SK-N-SH (cell line): ENCODE measurements at places on chromosomes 4 and X. TPM values are rescaled to one million over a fixed set of nuclear protein-coding genes. Genes with fewer than 3 reads are reported as not detected.

Gene UGT2B11
- not detected in 2 replicates for polyA plus RNA-seq

Gene CXCL8
- 6.0 and 7.7 TPM in 2 replicates for polyA plus RNA-seq

Gene SPANXA2
- polyA plus RNA-seq: 26.4 TPM in 1 of 2 replicates, not detected in the other

- H3K36me3 ChIP-seq: peaks cover 21% of the 10 kb centered on the region
- no peak for DNase-seq
- H3K4me3 ChIP-seq: no peak overlapping the region
Measured at GRCh38 chr4:108036213-108036612, 46.5 kb downstream of the HADH start.

DNA sequence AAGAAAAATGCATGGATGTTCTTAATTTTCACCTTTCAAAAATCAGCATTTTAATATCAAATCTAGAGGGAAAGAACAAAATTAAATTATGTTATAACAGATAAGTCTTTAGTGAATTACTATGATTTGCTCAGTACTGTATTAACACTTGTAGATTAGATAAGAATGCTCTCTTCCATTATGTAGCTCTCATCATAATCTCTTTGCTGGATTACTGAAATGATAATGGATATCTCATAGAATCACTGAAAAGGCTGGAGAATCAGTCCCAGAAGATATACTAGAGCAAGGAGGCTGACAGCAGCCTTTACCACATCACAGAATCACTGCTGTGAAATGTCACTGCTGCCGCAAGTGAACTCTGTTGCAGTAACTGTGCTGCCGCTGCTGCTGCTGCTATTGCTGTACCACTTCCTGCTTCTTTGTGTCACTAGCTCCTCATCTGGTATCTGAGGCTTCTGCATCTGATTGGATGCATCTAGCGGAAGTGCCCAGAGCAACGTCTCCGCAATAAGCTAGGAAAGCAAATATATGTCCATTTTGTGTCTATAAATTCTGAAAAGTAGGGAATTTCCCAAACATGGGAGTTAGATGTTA is 738.2 kb downstream of the ADGRL3 start:
- H3K4me3 ChIP-seq: no peak overlapping the region; the same call in 1 of the 2 replicates
- H3K4me1 ChIP-seq: no peaks in the 10 kb centered on the region
- peak; percentile 64 for DNase-seq
- no peaks in the 10 kb centered on the region for H3K27me3 ChIP-seq
- H3K36me3 ChIP-seq: no peaks in the 10 kb centered on the region

Gene DRD5
- not detected in 2 replicates for polyA plus RNA-seq

DNA sequence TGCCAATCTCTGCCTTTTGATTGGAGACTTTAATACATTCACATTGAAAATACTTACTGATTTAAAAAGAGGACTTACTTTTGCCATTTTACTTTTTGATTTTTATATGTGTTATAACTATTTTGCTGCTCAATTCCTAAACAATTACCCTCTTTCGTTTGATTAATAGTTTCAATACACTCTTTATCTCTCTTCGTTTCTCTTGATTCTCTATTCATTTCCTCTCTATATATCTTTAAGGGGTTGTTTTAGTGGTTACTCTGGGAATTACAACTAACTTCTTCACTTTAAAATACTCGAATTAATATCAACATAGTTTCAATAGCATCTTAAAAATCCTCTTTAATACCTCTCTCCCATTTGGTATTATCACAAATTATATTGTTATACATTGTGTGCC is 116.6 kb downstream of the PTCHD1 start:
- DNase-seq: no peak
- no peak overlapping the region for H3K27ac ChIP-seq
- no peaks in the 10 kb centered on the region for H3K4me1 ChIP-seq
- no peaks in the 10 kb centered on the region for H3K27me3 ChIP-seq

- H3K36me3 ChIP-seq: peaks cover 17% of the 10 kb centered on the region
- H3K4me3 ChIP-seq: no peak overlapping the region
- no peaks in the 10 kb centered on the region for H3K4me1 ChIP-seq
- no peaks in the 10 kb centered on the region for H3K27me3 ChIP-seq
Measured at GRCh38 chr4:878796-879728, 53.1 kb downstream of the GAK start.

Gene CLCN4
- polyA plus RNA-seq: 1.1 and 1.5 TPM in 2 replicates

- no peaks in the 10 kb centered on the region for H3K36me3 ChIP-seq
- H3K4me1 ChIP-seq: peaks cover 4% of the 10 kb centered on the region; the same call in 1 of the 2 replicates
- DNase-seq: no peak
Measured at GRCh38 chr4:110624398-110624780, 1.5 kb upstream of the PITX2 start.
